Germinal center (tissue), 1 donor: ENCODE measurements at places on chromosomes 5 and 9.

DNA sequence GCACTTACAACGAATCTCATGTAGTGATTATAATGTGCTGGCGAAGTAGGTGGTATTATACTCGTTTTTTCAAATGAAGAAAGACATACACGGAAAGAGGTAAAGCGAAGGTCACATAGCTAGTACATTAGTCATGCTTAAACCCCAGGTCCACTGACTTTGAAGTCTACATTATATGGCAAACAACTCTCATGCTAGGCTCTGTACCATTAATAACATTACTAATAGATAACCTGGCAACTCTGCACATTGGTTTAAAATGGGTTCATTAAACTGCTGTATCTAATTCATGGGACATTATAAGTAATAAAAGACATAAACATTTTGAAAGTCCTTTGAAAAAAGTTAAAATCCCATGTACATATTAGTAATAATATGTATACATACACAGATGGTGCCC, 21.2 kb downstream of the FYB1 start:
- DNase-seq, result no peak

DNA sequence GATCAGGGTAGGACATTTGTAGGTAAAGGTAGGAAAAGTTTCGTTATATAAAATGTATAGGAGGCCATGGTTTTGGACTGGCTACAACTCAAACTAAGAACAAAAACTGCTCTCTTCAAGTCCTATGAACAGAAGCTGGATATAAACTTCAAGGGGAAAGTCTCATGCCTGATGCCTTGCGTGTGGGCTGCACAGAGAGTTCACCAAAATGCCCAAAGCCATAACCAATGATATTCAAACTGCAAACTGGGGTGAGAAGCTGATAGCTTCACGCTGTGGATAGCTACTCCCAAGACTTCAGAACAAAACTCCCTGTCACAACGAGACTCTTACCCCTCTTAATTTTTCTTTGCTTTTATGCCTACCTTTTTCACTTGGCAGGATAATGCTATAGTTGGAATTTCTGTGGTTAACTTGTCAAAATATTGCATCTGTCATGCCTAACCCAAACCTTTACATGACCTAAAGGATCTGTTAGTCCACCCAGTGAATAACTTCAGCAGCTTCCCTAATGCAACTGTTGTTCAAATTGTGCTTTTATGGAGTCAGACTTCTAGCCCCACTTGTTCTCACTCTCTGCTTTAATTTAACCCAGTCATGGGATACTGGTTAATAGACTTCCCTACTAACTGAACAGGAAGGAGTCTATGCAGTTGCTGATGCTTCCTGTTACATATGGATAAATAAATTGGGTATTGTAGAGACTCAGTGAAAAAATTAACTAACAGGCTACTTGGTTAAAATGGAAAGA, 71.9 kb downstream of the SFXN1 start:
- no peak for DNase-seq

GRCh38 chr5:148840531-148840930, 14.1 kb downstream of the ADRB2 start:
- DNase-seq, result no peak

- DNase-seq, result no peak
These were observed 1755.8 kb upstream of the WWC1 start for GRCh38 chr5:166535641-166536040.

DNA sequence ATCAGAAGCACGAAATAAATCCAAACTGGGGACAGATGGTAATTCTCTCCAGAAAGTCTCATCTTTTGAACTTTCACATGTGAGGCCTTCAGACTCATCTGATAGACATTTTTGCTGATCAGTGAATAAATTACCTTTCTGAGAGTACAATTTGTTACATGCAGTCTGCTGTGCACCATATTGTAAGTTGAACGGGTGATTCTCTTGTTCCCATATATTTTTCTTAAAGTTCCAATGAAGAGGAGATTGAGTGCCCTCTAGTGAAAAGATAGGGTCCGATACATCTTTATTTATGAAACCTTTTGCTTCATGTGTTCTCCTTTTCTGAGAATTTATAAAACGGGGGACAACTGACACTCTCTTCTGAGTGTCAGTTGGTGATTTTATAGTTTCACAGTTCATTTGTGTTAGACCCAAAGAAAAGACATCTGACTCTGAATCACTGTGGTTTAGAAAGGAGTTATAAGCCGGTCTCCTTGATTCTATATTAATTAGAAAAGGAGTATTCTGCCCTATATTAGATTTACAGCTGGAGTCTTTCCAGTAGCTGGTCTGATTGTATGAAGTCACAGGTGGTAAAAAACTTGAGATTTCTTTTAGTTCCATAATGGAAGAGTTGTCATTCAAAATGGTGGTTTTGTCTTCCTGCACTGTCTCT, 30.4 kb downstream of the GNG10 start:
- DNase-seq, result no peak

GRCh38 chr5:73673161-73673591, 47.2 kb downstream of the ARHGEF28 start:
- no peak for DNase-seq

- no peak for DNase-seq
These were observed 19.3 kb downstream of the RASEF start for GRCh38 chr9:83043597-83043996.

DNA sequence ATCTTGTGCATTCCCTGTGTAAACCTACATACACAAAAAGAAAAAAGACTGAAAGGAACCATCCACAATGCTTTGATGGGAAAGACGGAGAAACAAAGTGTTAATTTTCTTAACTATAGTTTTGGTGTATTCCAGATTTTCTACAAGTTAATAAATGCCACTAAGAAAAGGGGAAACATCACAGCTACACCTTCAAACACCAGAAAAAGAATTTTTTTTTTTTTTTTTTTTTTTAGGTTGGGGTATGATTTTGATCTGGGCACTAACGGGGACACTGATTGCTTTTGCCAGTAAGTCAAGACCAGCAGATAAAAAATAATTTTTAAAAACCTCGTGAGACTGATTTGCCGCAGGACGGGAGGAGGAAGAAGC, 334 bp upstream of the THG1L start:
- DNase-seq, result no peak

GRCh38 chr5:109739741-109740728, 50.3 kb downstream of the MAN2A1 start:
- DNase-seq, result no peak

- peak; percentile 86 for DNase-seq
These were observed 16.0 kb downstream of the SLC22A5 start for GRCh38 chr5:132385326-132386105.

GRCh38 chr5:176739461-176740051, 70.8 kb upstream of the UNC5A start:
- DNase-seq, result no peak

DNA sequence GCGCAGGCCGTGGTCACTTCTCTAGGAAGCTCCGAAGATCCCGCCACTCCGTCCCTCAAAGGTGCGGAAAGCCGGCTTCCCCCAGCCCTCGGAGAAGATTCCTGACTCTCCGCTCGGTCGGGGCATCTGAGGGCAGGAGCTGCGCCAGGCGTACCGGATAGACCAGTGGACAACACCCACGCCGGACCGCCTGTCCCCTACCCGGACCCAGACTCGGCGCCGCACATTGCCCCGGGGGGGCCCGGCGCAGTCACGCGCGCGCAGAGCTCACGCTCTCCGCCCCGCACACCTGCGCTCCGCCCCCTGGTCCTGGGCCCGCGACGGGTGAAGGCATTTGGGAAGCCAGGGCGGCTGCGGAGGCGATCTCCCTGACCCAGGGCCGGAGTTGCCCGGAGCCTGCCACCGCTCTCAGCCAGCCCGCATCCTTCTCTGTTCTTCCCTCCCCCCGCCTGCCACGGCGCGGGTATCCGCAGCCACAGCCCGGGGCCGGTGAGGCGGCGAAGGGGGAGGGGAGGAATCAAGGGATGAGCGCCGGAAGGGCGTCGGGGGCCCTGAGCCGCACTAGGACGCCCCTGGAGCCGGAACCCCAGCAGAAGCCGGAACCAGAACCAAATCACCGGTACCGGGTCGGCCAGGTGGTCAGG, 448 bp downstream of the RELL2 start:
- peak; percentile 71 for DNase-seq

DNA sequence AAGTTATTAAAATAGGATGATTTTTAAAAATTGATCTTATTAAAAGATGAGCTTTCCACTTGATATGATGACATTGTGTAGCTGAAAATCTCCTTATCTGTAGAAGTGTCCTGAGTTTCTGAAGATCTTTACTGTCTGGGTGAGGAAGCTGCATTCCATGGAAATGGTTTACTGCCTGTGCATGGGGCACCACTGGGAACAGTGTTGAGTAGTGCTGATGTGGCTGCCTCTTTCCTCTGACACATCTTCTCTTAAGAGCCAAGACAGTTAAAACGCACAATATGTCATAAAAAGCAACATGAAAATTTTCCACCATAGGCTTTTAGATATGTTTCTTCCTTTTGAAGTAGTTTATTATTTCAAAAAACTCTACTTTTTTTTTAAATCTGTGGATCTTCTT, 24.6 kb downstream of the SECISBP2 start:
- DNase-seq, result no peak

DNA sequence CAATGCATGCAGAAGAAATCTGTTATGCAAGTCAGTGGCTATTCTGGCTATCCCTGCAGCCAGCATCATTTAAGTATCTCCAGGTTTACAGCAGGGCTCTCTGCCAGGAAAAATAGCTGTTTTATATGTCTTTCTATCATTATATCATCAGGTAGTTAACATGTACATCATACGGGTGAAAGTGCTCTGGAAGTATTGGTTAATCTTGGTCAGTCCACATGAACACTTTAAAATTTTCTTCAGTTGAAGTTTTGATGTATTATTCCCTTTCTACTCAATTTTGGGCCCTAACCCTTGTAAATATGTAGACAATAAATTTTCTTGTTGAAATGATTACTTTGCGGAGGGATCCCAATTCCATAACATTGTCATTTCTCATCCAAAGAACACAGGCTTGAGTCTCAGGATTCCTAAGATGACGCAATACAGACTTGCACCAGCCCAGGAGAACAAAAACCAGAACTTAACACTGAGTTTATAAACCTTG, 67.5 kb downstream of the SEMA6A start:
- no peak for DNase-seq

DNA sequence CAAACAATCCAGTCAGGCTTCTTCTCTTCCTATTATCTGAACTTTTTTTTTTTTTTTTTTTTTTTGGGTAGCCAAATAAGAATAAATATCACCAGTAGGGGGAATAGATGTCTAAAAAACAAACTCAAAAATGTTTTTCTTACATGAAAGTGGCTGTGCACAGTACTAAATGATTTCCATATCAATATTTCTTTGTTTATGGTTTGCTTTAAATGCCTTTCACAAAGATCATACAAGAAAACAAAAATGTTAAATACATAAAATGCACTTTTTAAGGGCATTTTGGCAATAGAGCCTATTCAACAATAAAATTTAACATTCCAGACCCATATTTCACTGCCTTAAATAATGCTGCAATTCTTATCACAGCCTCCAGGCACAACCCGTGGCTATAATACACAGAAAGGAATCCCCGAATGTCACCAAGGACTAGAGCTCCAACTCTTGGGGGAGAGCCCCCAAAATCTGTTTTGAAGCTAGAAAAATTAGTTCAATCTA, 91.1 kb upstream of the TBCA start:
- peak; percentile 8 for DNase-seq

GRCh38 chr5:15704397-15704947, 204.5 kb downstream of the FBXL7 start:
- DNase-seq, result no peak

DNA sequence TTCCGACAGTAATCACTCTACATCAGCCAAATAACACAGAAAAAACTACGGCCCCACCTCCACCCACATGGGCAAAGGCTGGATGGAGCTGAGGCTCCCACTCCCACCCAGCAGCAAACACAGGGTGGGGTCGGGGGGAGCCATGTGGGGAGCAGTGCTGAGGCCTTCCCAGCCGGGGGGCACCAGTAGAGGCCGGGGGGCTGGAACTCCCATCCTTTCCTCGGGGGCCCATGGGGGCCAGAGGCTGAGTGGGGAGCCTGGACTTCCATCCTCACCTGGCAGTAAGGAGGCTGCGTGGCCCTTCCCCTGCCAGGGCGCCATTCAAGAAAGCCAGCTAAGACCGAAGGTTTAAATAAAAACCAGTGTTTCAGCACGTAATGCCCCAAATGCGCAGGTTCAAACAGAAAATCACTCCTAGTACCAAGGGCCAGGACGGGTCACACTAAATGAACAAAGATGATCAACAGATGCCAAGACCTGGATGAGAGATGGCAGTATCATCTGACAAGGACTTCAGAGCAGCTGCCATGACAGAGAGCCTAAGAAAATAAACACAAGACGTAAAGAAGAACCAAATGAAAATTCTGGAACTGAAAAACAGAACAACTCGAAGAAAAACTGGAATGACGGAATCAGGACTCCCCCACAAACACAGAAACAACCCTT, 9.4 kb downstream of the CCDC127 start:
- peak; percentile 1 for DNase-seq
